ENCODE measurements at places on chromosomes 5 and 9.

- no peak for DNase-seq
Measured at GRCh38 chr5:180423133-180423532, 70.0 kb upstream of the GFPT2 start.

- no peak for DNase-seq
Measured at GRCh38 chr5:120872297-120872696, 408.2 kb downstream of the PRR16 start.

- no peak for DNase-seq
Measured at GRCh38 chr5:134552301-134552700, 26.8 kb downstream of the JADE2 start.

DNA sequence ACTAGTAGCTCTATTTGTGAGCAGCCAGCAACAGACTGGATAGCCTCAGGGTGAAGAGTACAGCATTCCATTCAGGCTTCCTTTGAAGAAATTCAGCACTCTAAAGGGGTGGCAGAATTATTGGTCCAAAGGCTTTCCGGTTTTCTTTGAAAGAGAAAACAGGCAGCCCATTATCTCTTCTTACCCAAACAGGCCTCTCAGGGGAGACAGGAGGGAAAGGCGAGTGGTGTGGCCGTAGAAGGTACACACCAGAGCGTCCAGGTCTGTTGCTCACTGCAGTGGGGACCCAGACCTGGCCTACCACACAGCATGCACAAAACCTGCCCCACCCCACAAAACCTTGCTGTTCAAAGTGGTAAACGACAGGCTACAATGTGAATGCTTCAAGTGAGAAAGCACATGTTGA lies 83.3 kb downstream of the ZNF608 start:
- DNase-seq, result no peak

DNA sequence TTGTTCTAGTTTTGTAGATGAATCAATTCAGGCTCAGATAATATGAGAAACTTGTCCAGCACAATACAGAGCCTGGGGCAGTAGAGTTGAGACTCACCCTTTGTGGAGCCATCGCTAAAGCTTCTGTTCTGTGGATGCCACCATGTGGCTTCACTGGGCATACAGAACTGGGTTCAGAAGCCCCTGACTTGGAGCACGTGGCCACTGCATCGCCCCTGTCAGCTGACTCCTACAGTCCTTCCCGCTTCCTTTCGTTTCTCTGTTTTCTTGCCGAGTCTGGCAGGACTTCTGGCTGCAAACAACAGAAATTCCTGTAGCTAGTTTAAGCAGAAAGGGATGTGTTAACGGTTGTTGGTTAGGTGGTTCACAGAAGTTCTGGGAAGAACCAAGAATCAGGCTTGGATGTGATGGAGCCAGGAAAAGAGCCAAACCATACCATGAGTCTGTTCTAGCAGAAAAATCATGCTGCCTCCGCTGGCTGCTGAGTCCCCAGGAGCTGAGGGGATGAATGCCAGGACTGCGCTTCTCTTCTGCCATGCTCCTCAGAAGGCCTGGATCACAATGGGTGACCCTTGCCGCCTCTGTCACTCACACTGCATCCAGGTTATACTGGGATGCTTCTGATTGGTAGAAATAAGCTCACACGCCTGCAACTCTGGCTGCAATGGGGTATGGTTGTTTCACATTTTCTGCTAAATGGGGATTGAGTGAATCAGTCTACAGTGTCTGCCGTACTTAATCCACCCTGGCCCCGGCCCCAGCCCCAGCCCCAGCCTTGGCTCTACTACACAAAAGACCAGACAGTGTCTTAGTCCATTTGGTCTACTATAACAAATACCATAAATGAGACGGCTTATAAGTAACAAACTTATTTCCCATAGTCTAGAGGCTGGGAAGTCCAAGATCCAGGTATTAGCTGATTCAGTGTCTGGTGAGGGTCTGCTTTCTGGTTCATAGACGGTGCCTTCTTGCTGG lies 262.5 kb downstream of the GOLPH3 start:
- no peak for DNase-seq

- DNase-seq, result no peak
Measured at GRCh38 chr5:179923436-179923835, 15.7 kb upstream of the TBC1D9B start.

GRCh38 chr9:20437476-20437875 lies 184.8 kb downstream of the MLLT3 start:
- DNase-seq, result no peak

GRCh38 chr5:168580227-168580508 lies 1.0 kb upstream of the PANK3 start:
- DNase-seq, result no peak

GRCh38 chr5:128154943-128155342 lies 71.4 kb downstream of the SLC12A2 start:
- no peak for DNase-seq

DNA sequence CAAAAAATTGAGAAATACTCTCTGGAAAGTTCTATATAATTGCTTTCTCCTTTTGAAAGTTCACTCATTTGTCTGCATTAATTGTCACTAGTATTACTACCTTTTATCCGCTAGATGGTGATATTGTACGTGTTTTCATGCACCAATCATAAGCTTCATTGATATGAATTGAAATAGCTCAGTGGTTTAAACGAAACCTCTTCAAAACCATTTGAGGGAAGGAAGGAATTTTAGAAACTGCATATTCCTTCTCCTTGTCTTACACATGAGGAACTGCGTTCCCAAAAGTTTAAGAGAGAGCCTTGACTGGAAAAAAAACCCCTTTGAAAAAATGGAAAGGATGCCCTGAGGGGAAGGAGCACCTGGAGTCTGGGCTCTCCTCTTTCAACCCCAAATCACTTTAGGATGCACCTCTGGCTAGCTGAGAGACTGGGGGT lies 98.6 kb downstream of the YTHDC2 start:
- DNase-seq, result no peak
